ENCODE measurements at places on chromosomes 2 and 18.
A peak's percentile ranks its signal among the peaks of the same experiment; 100 is the strongest.

GRCh38 chr2:179393481-179393880 is 128.8 kb upstream of the SESTD1 start:
- DNase-seq, result peak; percentile 40

GRCh38 chr2:43198263-43198662 is 28.1 kb downstream of the ZFP36L2 start:
- no peak for DNase-seq

- DNase-seq, result no peak
These were observed 8.7 kb upstream of the HS6ST1 start for GRCh38 chr2:128327180-128327964.

GRCh38 chr2:52079602-52080001 is 1047.7 kb upstream of the NRXN1 start:
- no peak for DNase-seq

DNA sequence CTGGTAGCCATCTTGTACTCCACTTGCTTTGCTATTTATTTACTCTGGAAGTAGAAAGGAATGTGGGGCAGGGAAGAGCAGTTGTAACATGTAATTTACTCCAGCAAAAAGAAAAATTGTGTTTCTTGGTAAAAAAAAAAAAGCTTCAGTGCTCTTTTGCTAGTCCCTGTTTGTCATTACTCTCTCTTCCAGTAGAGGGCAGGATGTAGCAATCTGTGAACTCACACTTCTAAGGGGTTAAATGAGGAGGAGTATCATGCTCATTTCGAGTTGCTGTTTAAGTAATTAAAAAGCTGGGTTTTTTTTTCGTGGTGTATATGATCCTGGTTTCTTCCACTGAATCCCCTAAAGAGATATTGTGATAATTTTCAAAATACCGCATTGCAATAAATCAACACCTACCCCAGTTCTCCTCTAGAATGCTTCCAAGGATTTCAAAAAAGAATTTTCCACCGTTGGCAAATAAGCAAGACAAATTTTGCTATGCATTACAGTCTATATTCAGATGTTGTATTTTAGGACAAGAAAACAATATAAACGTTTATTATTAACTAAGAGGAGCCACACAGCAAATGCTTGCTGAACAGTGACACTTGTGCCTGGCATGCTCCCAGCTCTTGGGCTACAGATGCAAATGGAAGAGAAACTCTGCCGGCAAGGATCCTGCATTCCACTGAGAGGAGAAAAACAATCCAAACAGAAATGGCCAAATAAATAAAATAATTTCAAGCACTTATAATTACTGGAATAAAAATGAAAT is 261.6 kb downstream of the ASXL3 start:
- peak; percentile 78 for DNase-seq

Measured in astrocyte of the spinal cord (primary cell).